Type B pancreatic cell (in vitro differentiated cells): ENCODE measurements at places on chromosomes 1 and 21. TPM values are rescaled to one million over a fixed set of nuclear protein-coding genes. Genes with fewer than 3 reads are reported as not detected.
A peak's percentile ranks its signal among the peaks of the same experiment; 100 is the strongest.

DNA sequence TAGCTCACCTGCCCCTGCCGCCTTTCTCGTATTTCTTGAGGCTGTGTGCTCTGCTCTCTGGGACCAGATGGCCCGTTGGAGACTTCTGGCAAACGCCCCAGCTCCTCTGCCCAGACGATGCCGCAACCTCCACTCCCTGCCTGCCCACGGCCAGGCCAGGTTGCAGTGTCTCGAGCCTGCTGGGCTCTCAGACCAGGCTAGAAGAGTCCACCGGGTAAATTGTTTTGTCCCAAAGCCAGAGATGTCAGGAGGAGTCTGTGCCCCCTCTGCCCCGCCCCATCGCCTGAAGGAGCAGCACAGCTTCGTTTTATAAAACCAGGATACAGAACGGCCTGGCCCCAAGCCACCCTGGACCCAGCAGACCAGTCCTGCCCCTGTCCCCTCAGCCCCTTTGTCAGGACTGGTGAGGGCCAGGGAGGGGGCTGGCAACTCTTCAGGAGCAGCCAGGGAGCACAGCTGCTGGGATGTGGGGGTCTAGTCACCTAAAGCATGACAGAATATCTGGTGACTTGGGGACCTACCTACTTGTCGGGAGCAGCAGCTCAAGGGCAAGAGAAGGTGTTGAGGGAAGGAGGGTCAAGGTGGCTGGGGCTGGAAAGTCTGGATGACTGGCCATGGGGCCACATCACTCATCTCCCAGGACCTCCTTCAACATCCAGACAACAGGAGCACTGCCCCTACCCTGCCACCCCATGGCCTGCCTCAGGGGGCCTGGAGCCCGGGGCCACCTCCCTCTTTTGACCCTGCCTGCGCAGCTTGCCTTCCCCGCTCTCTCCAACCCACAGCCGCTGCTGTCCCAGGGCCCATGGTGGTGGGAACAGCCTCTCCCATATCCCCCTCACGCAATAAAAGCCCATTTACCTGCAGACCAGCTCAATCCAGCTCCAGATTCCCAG, 33.9 kb upstream of the LBR start:
- peaks cover 2% of the 10 kb centered on the region for H3K27me3 ChIP-seq
- H3K27ac ChIP-seq: no peak overlapping the region
- H3K4me3 ChIP-seq: no peak overlapping the region
- DNase-seq: no peak
- no peaks in the 10 kb centered on the region for H3K36me3 ChIP-seq
- peaks cover 33% of the 10 kb centered on the region for H3K4me1 ChIP-seq

GRCh38 chr1:58699011-58699762, 675 bp downstream of the MYSM1 start:
- H3K4me3 ChIP-seq: peak overlapping the region; percentile 95
- H3K27ac ChIP-seq: peak overlapping the region; percentile 96
- no peaks in the 10 kb centered on the region for H3K27me3 ChIP-seq

GRCh38 chr21:22575165-22575584, 1577.0 kb downstream of the NCAM2 start:
- DNase-seq: no peak
- no peaks in the 10 kb centered on the region for H3K27me3 ChIP-seq
- H3K27ac ChIP-seq: peak overlapping the region; percentile 68
- peak overlapping the region; percentile 66 for H3K4me3 ChIP-seq
- H3K36me3 ChIP-seq: no peaks in the 10 kb centered on the region
- H3K4me1 ChIP-seq: peaks cover 3% of the 10 kb centered on the region

C4BPB gene
- total RNA-seq: 0.36 and 4.4 TPM in 2 replicates

GRCh38 chr1:209335178-209335577, 248.3 kb upstream of the CAMK1G start:
- no peak overlapping the region for H3K27ac ChIP-seq
- H3K4me1 ChIP-seq: no peaks in the 10 kb centered on the region
- H3K27me3 ChIP-seq: peaks cover 4% of the 10 kb centered on the region
- no peak for DNase-seq
- H3K36me3 ChIP-seq: no peaks in the 10 kb centered on the region

- H3K36me3 ChIP-seq: no peaks in the 10 kb centered on the region
- no peak overlapping the region for H3K27ac ChIP-seq
- H3K4me1 ChIP-seq: no peaks in the 10 kb centered on the region
- no peak overlapping the region for H3K4me3 ChIP-seq
- DNase-seq: no peak
- H3K27me3 ChIP-seq: peaks cover 5% of the 10 kb centered on the region
Measured at GRCh38 chr1:204591473-204592090, 75.4 kb downstream of the MDM4 start.

DNA sequence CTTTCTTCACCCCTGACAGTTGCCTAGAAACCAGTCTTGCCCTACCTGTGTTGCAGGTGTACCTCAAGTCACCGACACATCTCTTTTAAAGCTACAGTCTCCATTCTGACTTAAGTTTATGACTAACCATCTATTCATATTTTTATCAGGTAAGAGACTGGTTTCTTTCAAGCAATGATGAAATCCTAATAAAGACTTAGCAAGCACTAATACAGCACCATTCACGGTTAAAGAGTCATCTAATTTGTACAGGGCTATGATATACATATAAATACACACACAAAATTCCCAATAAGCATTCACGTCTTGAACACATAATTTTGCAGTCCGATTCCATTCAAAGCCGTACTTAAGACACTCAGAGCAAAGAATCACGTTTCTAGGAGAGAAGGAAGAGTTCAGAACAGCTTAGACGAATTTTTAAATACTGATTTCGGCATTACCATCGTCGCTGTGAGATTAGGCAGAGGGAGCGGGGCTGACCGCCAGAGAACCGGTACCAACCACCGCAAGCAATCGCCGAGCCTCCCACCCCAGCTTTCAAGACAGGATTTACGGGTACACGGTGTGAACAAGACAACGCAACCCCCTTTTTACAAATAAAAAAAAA, 943 bp downstream of the ERRFI1 start:
- DNase-seq: no peak
- H3K27me3 ChIP-seq: peaks cover 4% of the 10 kb centered on the region
- H3K4me3 ChIP-seq: peak overlapping the region; percentile 90

PYHIN1 gene
- total RNA-seq: 1.0 and 2.9 TPM in 2 replicates

DNA sequence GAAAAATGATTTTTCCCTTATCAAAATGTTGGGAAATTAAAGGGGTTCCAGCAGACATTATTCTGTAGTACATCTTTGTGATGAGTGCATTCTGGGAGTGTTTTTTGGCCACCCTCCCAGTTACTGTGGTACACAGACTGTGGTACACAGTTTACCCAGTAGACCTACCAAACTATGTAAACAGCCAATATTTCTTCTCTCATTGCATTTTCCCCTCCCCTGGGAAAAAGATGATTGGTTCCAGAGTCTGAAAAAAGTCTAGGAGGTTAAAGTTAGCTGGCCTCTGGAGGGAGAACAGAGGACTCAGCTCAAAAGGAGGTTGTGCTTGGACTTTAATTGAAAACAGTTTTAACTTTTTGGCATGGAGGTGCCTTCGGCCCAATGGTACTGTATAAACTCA, 42.5 kb downstream of the PGM1 start:
- H3K4me3 ChIP-seq: no peak overlapping the region
- DNase-seq: no peak
- peaks cover 44% of the 10 kb centered on the region for H3K4me1 ChIP-seq
- H3K27me3 ChIP-seq: peaks cover 3% of the 10 kb centered on the region
- peaks cover 33% of the 10 kb centered on the region for H3K36me3 ChIP-seq

GRCh38 chr21:35275776-35276175, 226.7 kb upstream of the RUNX1 start:
- H3K27ac ChIP-seq: no peak overlapping the region
- H3K36me3 ChIP-seq: no peaks in the 10 kb centered on the region
- peaks cover 10% of the 10 kb centered on the region for H3K4me1 ChIP-seq
- DNase-seq: no peak

DNA sequence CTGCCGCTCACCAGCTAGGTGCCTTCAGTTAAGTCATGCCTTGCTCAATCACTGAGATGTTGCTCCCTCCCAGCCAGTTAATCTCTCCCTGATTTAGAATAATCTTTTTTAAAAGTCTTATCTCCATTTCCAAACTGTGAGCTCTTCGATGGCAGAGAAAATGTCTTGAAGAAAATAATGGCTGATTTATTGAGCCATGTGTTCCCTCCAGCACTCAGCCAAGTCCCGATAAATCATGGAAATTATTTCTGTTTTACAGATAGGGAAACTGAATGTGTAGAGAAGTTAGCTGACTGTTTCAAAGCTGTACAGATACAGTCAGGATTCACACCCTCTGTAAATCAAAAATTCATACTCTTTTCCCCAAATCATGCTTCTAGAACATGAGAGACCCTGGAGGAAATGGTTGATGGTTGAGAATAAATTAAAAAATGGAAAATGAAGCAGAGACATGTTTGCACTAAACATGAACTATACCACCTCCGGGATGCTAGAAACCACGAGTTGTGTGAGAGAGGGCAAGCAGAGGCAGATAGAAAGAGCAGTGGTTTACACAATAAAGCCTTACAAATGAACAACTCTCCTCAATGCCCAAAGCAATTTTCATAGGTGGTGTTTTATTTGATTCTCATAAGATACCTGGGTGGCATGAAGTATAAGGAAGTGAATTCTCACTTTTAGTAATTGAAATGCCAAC, 376.4 kb downstream of the PLPP3 start:
- H3K27me3 ChIP-seq: no peaks in the 10 kb centered on the region
- peaks cover 30% of the 10 kb centered on the region for H3K4me1 ChIP-seq
- no peak overlapping the region for H3K4me3 ChIP-seq
- H3K27ac ChIP-seq: no peak overlapping the region
- H3K36me3 ChIP-seq: no peaks in the 10 kb centered on the region

DNA sequence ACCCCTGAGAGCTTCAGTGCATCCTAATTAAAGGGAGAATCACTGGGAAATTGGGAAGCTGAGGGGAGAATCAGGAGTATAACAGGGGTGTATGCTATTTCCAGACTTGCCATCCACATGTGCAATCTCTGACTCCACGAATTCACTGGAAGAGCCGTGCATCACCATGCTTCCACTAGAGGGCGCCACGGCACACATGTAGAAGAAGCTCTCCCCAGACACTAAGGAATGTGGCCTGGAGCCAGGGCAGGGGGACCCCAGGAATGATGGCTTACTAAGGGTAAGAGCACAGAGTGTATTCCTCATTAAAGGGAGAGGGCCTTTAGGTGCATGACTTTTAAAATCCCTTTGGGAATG, 81.5 kb downstream of the ABCA4 start:
- peak overlapping the region; percentile 53 for H3K27ac ChIP-seq
- no peaks in the 10 kb centered on the region for H3K27me3 ChIP-seq
- H3K36me3 ChIP-seq: no peaks in the 10 kb centered on the region
- no peak overlapping the region for H3K4me3 ChIP-seq
- DNase-seq: no peak

DNA sequence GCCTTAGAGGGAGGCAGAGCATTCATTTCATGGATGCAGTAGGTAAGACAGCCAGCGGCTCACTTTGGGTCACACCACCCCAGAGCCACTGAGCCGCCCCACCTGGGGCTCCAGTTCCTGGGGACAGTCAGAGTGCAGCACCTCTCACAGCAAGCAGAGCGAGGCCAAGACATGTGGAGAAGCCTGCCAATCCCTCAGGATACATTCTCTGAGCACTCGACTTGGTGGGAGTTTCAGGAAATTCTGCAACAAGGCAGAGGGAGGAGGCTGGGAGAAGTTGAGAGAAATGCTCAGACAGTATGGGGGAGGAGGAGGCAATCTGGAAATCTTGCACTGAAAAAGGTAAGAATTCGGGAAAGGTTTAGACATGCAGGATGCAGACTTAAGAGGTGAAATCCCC, 60.8 kb upstream of the WLS start:
- H3K36me3 ChIP-seq: no peaks in the 10 kb centered on the region
- H3K27ac ChIP-seq: peak overlapping the region; percentile 63
- no peak for DNase-seq
- H3K27me3 ChIP-seq: peaks cover 15% of the 10 kb centered on the region
- peaks cover 48% of the 10 kb centered on the region for H3K4me1 ChIP-seq
